Stimulated activated CD4-positive, alpha-beta T cell treated with anti-CD3 and anti-CD28 coated beads, Interleukin-2, amount 100 ng/mL, for 48 hours (primary cell): ENCODE measurements at places on chromosomes 12 and 14.

- no peak for DNase-seq
Measured at GRCh38 chr12:108854451-108855283, 2.7 kb downstream of the SSH1 start.

GRCh38 chr14:68767248-68767645 lies 25.6 kb downstream of the ZFP36L1 start:
- no peak for DNase-seq

DNA sequence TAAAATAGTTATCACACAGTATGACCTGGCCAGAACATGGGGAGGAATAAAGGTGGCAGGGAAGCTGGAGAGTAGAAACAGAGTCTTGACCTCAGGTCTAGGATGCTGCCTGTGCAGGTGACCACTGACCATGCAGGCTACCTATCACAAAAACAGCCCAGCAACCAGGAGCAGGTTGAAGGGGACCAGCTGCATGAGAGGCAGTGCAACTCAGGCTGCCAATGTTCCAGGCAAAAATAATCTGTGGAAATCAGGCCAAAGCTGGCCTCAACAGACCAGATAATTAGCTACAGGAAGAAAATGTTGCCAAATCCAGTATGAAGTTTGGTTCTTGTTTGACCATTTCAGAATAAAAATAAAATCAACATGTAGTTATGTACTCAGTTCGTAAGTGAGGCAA lies 72.6 kb downstream of the PDE6H start:
- no peak for DNase-seq

- no peak for DNase-seq
Measured at GRCh38 chr14:24840204-24840893, 206.4 kb upstream of the GZMB start.

GRCh38 chr12:58247633-58248032 lies 306.3 kb downstream of the ATP23 start:
- no peak for DNase-seq

GRCh38 chr12:29970501-29970900 lies 186.8 kb upstream of the TMTC1 start:
- no peak for DNase-seq

- no peak for DNase-seq
Measured at GRCh38 chr12:10205220-10205807, 7.4 kb upstream of the GABARAPL1 start.

- DNase-seq = peak; percentile 38
Measured at GRCh38 chr14:51849097-51849496, 11.3 kb upstream of the GNG2 start.

GRCh38 chr14:93731753-93732152 lies 56.5 kb downstream of the PRIMA1 start:
- no peak for DNase-seq

DNA sequence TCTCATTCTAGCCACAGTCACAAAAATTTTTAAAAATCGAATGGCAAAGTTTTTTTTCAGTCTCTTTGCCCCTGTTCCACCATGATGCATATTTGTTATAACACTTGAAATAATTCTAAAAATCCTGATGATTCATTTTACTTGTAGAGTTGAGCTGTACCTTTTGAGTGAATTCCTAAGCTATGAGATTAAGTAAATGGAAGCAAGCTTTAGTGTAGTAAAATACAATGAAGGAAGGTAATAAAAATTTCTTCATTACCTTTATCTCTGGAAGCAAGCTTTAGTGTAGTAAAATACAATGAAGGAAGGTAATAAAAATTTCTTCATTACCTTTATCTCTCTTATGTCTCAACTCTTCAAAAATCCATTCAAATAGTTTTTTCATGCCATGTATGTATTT lies 46.1 kb downstream of the TMTC3 start:
- DNase-seq = no peak

DNA sequence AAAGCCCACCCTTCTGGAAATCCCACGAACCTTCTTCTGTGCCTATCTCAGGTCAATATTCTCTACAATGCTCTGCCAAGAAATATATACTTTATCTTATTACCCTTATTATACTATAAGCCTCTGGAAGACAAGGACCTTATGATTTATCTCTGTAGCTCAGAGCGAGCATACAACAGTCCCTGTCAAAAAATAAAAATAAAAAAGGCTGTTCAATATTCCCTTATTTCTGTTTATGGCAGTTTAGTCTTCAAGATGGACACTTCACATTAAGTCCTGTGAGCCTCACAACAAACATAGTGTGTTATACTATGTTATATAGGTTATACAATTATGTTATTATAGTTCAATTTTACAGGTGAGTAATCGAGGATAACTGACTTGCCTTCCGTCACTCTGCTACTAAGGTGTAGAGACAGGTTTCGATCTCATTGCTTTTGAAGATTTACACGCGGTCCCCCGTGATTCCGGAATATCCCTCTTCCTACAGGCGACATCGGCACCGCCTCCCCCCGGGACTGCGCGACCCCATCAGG lies 562 bp downstream of the EAPP start:
- no peak for DNase-seq

DNA sequence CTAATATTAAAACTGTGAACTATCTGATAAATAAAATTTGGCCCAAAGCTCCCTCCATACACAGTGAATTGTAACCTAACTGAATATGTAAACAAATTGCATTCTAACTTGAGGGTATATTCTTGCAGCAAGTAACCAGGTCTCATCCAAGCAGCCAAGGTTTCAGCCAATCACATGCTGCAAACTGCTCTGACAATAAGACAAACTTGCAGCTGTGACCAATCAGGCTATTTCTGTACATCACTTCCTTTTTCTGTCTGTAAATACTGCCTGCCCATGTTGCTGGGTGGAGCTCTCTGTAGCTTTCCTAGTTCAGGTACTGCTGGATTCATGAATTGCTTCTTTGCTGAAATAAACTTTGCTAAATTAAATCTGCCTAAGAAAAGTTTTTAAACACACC lies 499.0 kb downstream of the GALC start:
- no peak for DNase-seq

- no peak for DNase-seq
Measured at GRCh38 chr14:93961620-93962019, 14.8 kb downstream of the ASB2 start.

GRCh38 chr12:43737646-43738045 lies 20.9 kb downstream of the PUS7L start:
- no peak for DNase-seq

- DNase-seq = no peak
Measured at GRCh38 chr12:120261951-120262851, 3.3 kb downstream of the PXN start.

DNA sequence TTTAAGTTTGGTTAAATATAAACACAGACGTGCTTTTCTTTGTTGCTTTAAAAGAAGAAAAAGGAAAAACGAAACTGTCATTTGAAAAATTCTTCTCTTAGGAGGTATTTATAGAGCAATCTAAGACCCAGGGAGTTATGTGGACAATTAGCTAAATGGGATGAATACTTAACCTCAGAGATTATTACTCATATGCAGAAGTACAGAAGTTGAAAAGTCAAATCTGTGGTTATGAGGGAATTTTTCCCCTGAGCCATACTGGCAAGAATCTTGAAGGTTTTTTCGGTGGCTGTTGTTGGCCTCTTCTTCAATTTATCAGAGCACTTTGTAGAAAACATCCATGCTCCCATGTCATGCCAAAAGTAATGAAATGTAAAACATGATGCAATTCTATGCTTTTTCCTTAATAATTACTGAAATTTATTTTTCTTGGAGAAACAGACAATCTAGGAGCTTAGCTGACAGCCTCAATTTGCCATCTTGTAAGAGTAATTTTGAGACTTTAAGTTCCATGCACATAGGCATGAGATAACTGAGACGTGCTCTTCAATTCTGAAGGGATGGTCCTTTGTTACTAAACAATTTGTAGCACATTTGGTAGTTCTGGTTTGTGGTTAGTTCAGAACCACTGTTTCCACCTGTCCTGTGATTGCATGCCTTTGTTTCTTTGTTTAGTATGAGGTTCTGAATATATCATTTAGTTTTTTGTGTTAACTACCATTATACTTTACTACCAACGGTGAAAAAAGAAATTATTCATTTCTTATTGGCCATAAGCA lies 126.6 kb downstream of the BCAT1 start:
- DNase-seq = no peak

- DNase-seq = no peak
Measured at GRCh38 chr14:60859525-60859924, 121.4 kb downstream of the TRMT5 start.

- DNase-seq = no peak
Measured at GRCh38 chr14:104304451-104305351, 166.3 kb downstream of the KIF26A start.

GRCh38 chr14:26500028-26500427 lies 97.8 kb downstream of the NOVA1 start:
- no peak for DNase-seq
